LHCN-M2 (cell line): ENCODE measurements at places on chromosomes 4 and X. TPM values are rescaled to one million over a fixed set of nuclear protein-coding genes. Genes with fewer than 3 reads are reported as not detected.
A peak's percentile ranks its signal among the peaks of the same experiment; 100 is the strongest.

- DNase-seq = no peak
Observed at GRCh38 chr4:188139141-188139540, at the start of gene TRIML1. TRIML1 (plus strand) TSS chr4:188139441; CDS start chr4:188139559, 118 bp downstream.

DNA sequence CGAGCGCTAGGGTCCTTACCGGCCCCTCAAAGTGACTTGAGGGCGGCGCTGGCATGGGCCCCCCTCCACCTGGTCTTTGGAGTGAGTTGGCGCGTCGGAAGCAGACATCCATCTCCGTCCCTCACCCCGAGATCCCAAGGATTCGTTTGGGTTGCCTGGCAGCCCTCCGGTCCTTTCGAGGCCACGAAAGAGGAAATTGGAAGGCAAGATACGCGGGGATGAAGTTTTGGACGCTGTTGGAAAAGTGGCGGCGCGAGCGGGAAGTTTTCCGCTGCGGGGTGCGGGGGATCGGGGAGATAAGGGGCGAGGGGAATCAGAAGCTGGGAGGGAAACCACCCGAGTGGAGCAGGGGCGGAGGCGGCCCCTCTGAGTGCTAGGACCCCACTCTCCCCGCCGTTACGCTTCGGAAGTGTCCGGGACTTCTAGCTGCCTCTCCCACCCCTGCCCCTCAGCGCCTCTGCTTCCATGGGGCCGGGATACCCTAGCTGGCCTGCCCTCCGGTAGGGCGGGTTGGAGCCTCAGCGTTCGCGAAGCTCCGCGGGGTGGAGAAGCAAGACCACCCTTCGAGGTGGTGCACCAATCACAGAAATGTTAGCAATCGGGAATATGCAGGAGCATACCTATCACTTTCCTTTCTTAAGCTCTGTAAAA, 57.8 kb downstream of the FRMPD3 start:
- DNase-seq = no peak

DNA sequence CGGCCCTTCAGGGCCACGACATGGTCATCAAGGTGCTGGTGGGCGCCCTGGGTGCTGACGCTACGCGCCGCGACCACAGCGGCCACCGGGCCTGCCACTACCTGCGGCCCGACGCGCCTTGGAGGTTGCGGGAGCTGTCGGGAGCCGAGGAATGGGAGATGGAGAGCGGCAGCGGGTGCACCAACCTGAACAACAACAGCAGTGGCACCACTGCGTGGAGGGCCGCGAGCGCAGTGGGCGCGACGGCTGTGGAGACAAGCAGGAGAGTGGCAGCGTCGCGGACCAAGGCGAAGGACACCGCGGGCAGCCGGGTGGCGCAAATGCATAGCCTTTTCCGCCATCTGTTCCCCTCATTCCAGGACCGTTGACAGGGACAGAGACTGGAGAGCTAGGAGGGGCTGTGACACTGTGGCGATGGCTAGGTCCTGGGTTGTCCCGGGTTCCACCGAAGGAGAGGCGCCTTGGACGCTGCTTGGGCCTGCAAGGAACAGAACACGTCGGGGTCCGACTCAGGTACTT, 919 bp downstream of the SOWAHD start:
- no peak for DNase-seq

Gene PDZD4
- total RNA-seq = 1.2 and 1.7 TPM in 2 replicates

DNA sequence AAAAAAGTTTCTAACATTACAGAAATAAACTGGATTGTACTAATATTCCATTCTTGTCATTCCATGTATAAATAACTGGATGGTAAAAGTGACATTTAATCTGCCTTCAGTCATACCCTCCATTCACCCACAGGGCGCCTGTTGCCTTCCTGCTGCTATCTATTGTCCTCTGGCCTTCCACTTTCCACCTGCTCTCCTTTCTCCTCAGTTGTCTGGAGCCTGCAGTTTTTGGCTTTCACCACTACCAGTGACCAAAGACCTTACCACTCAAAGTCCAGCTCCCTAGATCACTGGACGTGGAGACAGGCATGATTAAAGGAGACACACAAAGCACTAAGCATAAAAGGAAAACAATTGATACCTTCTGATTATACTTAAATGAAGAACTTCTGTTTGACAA, 46.2 kb upstream of the NHS start:
- DNase-seq = no peak

DNA sequence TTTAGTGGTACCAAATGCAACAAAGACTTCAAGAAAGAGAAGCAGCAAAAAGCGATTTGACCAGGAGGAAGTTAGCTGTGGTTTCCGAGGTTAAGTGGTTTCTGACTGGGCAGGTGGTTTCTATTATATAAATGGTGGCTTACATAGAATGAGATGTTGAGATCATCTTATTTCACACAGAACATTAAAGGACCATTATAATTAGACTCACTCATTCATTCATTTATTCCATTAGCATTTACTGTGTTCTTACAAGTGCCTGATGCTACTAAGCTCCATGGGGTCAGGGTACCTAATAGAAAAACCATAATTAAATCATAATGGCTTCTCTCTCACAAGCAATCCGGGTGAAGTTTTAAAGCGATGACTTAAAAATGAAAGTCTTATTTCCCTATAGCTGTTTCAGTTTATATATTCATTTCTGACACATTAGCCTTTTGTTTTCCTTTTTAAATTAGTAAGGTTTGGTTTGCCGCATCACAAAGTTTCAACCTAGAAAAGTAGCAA, 10.6 kb downstream of the TSPAN6 start:
- no peak for DNase-seq

- DNase-seq = peak; percentile 33
Observed at GRCh38 chr4:142405695-142406498, 440.2 kb downstream of the INPP4B start.

- DNase-seq = no peak
Observed at GRCh38 chrX:20947411-20947912, 426.8 kb upstream of the CNKSR2 start.

GRCh38 chr4:21656832-21657231, 291.7 kb downstream of the KCNIP4 start:
- peak; percentile 86 for DNase-seq

Gene LANCL3
- 1.5 and 1.7 TPM in 2 replicates for total RNA-seq
